Hindlimb muscle (tissue), 1 donor: ENCODE measurements at places on chromosomes 1 and 21.

GRCh38 chr21:38544661-38545060 is 46.4 kb upstream of the ERG start:
- DNase-seq: no peak

GRCh38 chr1:200410566-200410878 is 686 bp upstream of the ZNF281 start:
- DNase-seq: no peak

DNA sequence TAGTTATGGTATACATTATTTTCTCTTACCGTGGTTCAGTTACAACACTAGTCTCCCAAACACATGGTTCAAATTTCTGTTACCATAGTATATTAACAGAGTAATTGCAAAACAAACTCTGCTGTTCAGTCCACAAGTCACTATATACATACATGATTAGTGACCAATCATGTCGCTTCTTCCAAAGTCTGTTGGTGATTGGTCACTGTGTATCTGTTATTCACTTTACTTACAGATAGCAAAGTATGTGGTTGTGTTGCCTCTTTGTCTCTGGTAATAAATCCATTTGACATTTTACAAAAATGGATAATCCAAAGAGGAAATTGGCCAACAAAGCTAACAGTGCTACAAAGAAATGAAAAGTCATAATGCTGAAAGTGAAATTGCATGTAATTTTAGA is 107.2 kb downstream of the RABGAP1L start:
- DNase-seq: no peak

- no peak for DNase-seq
Measured at GRCh38 chr21:34017039-34017961, 56.1 kb upstream of the MRPS6 start.

- DNase-seq: no peak
Measured at GRCh38 chr1:208054911-208055379, 144.0 kb upstream of the CD34 start.

- DNase-seq: no peak
Measured at GRCh38 chr1:190176776-190177175, 300.9 kb downstream of the BRINP3 start.
